ENCODE measurements at places on chromosomes 16 and 17.

DNA sequence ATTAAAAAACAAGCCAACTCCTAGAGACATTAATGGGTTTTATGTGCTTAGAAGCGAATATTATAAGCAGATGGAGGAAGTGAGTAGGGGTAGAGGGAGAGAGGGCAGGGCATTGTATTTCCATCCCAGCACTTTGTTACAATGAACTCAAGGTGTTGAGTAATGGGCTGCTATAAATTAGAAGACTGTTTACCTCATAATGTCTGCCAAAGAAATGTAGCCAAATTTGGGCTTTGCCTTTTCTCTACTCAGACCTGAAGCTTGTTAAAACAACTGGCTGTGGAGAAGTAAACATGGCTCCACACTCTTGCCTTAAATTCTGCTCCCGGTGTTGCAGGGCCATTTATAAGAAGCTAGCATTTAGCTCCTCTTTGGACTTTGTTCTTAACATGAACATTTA, 134.7 kb downstream of the PMP22 start:
- DNase-seq = no peak

GRCh38 chr16:66751992-66752322, 548 bp upstream of the DYNC1LI2 start:
- DNase-seq = no peak

DNA sequence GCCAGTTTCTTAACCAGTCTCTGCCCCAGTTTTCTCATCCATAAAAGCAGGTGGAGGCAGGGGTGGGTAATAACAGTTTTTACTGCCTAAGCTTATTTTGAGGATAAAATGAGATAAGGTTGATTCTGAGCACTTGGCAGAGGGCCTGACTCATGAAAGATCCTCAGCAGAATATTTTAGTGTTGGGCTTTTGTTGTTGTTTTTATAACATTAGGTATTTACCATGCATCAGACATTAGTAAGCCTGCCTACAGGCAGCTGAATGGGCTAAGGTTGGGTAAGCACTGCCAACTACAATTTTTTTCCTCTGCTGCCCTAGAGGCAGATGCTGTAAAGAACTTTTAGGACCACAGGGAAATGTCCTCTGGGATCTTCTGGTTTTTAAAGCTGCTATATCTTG, 43.1 kb downstream of the SCNN1G start:
- no peak for DNase-seq

DNA sequence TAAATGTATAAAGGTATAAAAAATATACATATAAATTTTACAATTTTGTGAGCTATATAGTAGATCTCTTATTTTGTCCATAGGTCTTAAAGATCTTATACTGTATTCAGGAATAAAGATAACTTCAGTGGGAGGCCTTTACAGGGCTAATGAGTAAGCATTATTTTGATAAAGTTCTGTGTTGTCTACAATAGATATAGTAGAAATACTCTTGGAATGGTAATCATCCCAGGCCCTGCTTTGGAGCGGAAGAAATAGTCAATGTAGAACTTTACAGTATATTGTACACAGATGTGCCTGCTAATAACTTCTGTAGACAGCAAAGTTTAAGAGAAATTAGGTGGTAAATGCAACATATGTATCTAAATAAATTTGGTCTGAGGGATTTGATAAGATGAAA, 42.6 kb downstream of the TENT4B start:
- DNase-seq = no peak

DNA sequence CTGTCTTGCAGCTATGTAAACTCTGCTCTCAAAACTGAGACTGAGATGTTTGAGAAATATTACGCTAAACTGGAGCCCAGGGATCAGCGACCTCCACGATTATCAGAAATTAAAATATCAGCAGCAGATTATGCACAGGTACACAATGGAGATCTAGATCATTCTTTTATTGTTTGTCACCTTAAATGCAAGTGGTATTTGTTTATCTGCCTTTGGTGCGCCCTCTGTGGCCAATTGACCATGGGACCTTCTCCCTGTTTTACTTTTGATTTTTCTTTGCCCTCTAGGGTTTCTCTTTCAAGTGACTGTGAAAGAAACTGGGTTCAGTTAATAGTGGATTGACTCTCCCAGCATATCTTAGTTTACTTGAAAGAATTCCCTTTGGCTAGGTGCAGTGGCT, 42.1 kb downstream of the PRSS54 start:
- DNase-seq = no peak
